ENCODE measurements at places on chromosomes 5 and 9. TPM values are rescaled to one million over a fixed set of nuclear protein-coding genes. Genes with fewer than 3 reads are reported as not detected.

GRCh38 chr9:35374910-35375309, 115.0 kb upstream of the RUSC2 start:
- no peaks in the 10 kb centered on the region for H3K36me3 ChIP-seq
- no peak overlapping the region for H3K4me3 ChIP-seq
- H3K27me3 ChIP-seq = no peaks in the 10 kb centered on the region
- DNase-seq = no peak
- H3K4me1 ChIP-seq = no peaks in the 10 kb centered on the region

DNA sequence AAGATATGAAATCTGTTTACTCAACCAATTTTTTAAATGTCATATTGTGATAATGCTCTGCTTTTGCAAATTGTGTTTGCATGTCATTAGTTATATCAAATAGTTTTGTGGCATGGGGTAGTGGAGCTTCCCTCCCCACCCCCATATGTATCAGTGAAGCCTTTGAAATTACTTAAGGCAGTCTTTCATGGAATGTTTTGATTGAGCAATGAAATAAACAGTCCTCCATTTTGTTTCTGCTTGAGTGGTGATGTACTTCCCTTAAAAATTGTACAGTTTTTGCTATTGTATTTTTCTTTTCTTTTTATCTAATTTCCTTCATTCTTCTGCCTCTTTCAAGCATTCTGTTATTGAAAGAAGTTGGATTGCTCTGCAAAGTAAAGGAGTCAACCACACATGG, 3.5 kb downstream of the SOWAHA start:
- peaks cover 32% of the 10 kb centered on the region for H3K27me3 ChIP-seq
- no peaks in the 10 kb centered on the region for H3K4me1 ChIP-seq
- DNase-seq = no peak
- no peaks in the 10 kb centered on the region for H3K36me3 ChIP-seq
- H3K27ac ChIP-seq = no peak overlapping the region
- no peak overlapping the region for H3K4me3 ChIP-seq

DNA sequence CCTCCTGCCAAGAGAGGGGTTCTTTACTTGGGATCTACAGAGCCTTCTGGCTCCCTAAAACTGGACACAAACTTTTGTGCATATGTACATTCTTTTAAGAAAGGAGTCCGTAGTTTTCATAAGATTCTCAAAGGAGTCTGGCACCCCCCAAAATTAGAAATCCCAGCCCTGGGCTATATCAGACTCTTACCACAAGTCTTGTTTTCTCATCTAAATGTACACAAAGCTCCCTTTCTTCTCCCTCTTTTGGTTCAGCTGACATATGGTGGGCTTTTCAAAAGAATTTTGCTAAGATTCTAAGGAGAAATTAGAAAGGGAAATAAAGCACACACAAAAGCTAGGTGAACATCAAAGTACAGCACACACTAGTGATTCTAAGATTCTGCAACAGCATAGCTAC, 114.4 kb downstream of the ENC1 start:
- H3K4me1 ChIP-seq = no peaks in the 10 kb centered on the region
- H3K36me3 ChIP-seq = no peaks in the 10 kb centered on the region
- H3K27ac ChIP-seq = no peak overlapping the region
- no peaks in the 10 kb centered on the region for H3K27me3 ChIP-seq
- no peak overlapping the region for H3K4me3 ChIP-seq

ANGPTL2 gene
- 9.5 TPM for total RNA-seq

PCDHGA6 gene
- 4.9 TPM for total RNA-seq

DNA sequence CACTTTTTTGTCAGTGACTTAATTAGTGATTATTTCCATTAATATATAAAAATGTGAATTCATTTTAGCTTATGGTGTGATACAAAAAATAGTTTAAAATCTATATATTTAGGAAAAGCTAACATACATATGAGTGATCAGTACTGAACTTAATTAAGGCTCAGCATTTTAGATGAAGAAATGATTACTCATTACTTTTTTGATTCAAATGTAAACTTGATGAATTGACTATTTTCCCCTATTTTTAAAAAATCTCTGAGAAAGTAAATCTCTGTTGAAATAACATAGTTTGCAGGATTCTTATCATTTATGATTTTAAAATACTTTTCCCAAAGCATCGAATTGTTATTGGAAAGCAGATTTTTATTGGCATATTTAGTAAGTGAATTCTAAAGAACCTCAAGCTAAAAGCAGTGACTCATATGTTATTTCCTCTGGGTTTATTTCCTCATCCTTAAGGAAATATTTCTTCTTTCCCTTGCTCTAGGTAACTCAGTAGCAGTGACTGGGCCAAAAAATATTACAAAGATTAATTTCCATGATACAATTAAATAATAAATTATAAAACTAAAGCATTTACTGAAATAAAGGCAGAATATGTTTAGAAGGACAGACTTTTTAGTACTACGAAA, 290.6 kb downstream of the FER start:
- no peak overlapping the region for H3K27ac ChIP-seq
- H3K4me3 ChIP-seq = no peak overlapping the region
- no peaks in the 10 kb centered on the region for H3K36me3 ChIP-seq
- DNase-seq = no peak
- no peaks in the 10 kb centered on the region for H3K4me1 ChIP-seq

SARDH gene
- total RNA-seq = 8.4 TPM

DNA sequence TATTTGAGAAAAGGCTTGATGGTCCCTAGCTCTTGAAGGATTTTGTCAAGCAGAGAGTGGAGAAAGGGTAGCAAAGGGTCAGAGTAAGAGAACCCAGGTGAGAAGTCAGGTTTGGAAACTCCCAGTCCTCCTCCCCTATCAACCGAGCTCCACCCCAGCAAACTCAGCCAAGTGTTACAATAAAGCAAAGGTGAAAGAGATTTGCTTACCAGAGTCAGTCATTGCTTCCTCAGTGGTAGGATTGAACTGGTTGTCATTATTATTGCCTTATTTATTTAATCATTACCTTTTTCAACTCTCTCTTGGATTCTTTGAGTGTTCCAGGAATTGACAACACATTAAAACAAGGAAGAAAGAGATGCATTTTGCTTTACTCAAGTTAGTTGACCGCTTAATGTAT, 80.5 kb downstream of the RFK start:
- H3K4me1 ChIP-seq = no peaks in the 10 kb centered on the region
- no peaks in the 10 kb centered on the region for H3K36me3 ChIP-seq
- no peak overlapping the region for H3K27ac ChIP-seq
- H3K27me3 ChIP-seq = no peaks in the 10 kb centered on the region
- no peak for DNase-seq

PLCXD3 gene
- total RNA-seq = 0.43 TPM

GRCh38 chr5:155884041-155884440, 442.9 kb upstream of the SGCD start:
- H3K4me1 ChIP-seq = no peaks in the 10 kb centered on the region
- H3K27ac ChIP-seq = no peak overlapping the region
- no peak for DNase-seq
- H3K4me3 ChIP-seq = no peak overlapping the region
- H3K27me3 ChIP-seq = peaks cover 4% of the 10 kb centered on the region

SHLD3 gene
- 4.6 TPM for total RNA-seq

DNA sequence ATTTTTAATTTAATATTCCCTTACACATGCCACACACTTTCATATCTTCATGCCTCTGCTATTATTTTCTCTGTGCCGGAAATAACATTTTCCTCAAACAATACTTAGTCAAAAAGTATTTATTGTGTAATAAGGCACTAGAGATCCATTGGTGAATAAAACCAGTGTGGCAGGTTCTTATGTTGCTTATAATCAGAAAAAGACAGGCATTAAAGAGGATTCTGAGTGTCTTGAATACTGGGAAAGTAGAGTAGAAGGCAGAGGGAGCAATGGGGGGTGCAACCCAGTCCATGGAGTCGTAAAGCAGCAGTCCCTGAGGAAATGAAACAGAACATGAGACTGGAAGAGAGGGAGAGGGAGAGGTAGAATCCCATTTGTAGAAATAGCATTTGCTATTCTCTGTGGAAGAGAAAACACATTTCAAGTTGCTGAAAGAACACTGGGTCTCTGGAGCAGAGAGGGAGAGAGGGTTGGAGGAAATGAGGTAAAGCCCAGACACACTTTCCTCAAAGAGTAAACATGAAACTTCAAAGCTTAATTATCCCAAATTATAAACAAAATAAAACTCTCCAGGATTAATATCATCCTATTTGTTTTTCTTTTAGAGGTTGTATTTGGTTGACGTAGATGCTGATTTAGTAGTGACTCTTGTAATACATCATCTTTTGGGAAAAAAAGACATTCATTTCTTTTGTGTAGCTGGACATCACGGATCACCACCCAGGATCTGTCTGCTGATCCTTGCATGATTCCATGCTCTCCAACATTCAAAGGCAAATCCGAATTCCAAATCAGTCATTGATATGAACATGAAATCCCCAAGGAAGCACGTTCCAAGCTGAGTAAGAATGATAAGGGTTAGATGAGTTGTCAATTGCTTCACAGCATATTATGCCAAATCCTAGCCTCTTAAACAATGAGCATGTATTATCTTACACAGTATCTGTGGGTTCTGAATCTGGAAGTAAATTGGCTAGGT, 37.4 kb upstream of the GRAMD2B start:
- no peak overlapping the region for H3K4me3 ChIP-seq
- DNase-seq = no peak
- no peaks in the 10 kb centered on the region for H3K4me1 ChIP-seq
- H3K27me3 ChIP-seq = no peaks in the 10 kb centered on the region
- H3K27ac ChIP-seq = no peak overlapping the region

GRCh38 chr5:147485046-147485445, 24.8 kb downstream of the DPYSL3 start:
- no peaks in the 10 kb centered on the region for H3K4me1 ChIP-seq
- DNase-seq = no peak
- no peaks in the 10 kb centered on the region for H3K27me3 ChIP-seq
- H3K27ac ChIP-seq = peak overlapping the region; percentile 50
- H3K4me3 ChIP-seq = no peak overlapping the region

GRCh38 chr9:138104251-138105122, 226.9 kb downstream of the CACNA1B start:
- no peaks in the 10 kb centered on the region for H3K27me3 ChIP-seq
- no peaks in the 10 kb centered on the region for H3K36me3 ChIP-seq
- no peak overlapping the region for H3K27ac ChIP-seq
- DNase-seq = no peak
- H3K4me1 ChIP-seq = no peaks in the 10 kb centered on the region
- H3K4me3 ChIP-seq = no peak overlapping the region

AGPAT2 gene
- 81.7 TPM for total RNA-seq

RBM18 gene
- 15.4 TPM for total RNA-seq

DNA sequence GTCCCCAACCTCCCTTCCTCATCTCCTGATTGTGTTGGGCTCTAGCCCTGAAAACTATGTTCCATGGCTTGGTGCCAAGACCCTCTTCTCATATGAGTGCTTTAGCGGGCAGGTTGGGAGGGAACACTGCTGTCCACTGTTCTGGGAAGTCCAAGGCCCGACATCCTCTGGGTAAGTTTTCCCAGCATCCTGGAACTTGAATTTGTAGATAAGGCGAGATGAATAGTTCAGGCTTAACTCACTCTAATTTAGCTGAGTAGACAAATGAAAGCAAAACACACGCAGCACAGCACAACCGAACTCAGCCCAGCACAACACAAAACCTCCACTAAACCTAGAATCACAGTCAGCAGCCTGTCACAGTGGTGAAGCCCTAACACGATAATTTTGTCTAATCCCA, 95.3 kb upstream of the SLC28A3 start:
- no peaks in the 10 kb centered on the region for H3K4me1 ChIP-seq
- H3K36me3 ChIP-seq = no peaks in the 10 kb centered on the region
- H3K27me3 ChIP-seq = no peaks in the 10 kb centered on the region
- H3K27ac ChIP-seq = no peak overlapping the region

DNA sequence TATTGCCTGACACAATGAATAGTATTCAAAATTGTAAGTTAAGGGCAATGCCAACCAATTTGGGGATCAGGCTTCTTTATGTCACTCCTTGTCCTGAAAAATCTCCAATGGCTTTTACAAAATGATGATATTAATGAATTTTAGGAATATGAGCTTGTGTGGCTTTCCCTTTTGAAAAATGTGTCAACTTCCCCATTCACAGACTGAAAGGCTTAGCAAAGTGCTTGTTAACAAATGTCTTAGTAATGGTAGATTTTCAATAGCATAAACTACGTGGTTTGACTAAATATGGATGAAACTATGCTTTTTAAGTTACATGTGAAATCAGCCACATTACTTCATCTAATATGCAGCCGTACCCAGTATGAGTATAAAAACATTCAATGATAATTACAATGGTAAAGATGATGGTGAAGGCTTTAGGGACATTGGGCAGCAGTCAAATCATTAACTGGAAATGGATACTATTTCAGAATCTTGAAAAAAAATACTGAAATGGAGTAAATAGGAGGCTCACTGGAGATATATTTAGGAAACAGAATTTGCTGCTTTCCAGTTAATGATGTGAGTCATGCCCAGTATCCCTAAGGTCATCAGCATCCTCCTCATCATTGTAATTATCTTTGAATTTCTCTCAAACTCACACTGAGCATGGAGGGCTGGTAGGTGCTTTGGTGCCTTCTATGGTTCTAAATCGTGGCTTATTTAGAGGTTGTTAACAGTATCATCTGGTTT, 113.3 kb upstream of the ZNF608 start:
- no peak overlapping the region for H3K4me3 ChIP-seq
- H3K27ac ChIP-seq = no peak overlapping the region
- DNase-seq = no peak
- no peaks in the 10 kb centered on the region for H3K36me3 ChIP-seq
- no peaks in the 10 kb centered on the region for H3K27me3 ChIP-seq

OSMR gene
- 72.8 TPM for total RNA-seq

- H3K27me3 ChIP-seq = no peaks in the 10 kb centered on the region
- DNase-seq = no peak
- no peaks in the 10 kb centered on the region for H3K36me3 ChIP-seq
- H3K4me3 ChIP-seq = no peak overlapping the region
Observed at GRCh38 chr9:28197653-28198052, 624.4 kb upstream of the C9orf72 start.

DNA sequence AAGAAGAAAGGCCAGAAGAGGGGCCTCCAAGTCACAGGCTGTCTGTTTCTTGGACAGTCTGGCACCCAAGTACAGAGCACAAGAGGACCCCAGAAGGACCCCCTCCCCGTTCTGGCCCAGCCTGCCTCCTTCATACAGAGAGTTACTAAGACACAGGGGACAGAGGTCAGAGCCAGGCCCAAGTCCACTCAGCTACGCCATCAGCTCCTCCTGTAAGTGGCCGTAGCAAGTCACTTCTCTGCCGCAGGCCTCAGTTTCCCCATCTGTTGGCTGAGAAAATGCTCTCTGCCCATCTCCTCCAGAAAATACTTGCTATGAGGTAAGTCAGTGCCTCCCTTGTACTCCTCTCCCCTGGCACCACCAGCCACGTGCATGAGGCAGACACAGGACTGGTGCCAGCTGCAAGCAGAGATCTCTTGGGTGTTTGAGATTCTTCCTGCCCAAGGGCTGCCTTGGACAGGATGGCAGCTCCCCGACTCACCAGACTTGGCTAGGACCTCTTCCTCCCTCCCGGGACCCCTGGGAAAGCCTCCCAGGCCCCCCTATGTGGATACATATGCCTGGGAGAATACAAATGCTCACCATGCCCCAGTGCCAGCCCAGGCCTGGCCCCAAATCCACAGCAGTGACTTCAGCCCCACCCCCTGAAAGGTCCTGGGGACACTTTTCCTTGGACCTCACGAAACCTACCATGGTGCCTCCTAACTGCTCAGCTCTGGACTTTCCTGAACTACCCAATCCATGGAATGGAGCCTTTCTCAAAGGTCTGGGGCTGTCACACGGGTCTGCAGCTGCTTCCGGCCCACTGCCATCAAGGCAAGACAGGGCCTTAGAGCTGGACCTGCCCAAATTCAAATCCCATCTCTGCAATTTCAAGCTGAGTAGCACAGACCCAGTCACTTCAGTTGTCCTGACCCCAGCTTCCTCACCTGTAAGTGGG, 5.1 kb downstream of the EEIG1 start:
- no peaks in the 10 kb centered on the region for H3K36me3 ChIP-seq
- H3K4me1 ChIP-seq = peaks cover 58% of the 10 kb centered on the region
- no peak for DNase-seq
- H3K4me3 ChIP-seq = no peak overlapping the region
- no peaks in the 10 kb centered on the region for H3K27me3 ChIP-seq

ADGRD2 gene
- not detected for total RNA-seq

Data from lung (tissue), 17 donors.